Fibroblast of the conjunctiva (primary cell): ENCODE measurements at places on chromosomes 4 and X.

- DNase-seq: no peak
Measured at GRCh38 chr4:158519226-158519625, 2.5 kb upstream of the RXFP1 start.

GRCh38 chr4:26701786-26702227, 117.9 kb downstream of the TBC1D19 start:
- no peak for DNase-seq

- DNase-seq: no peak
Measured at GRCh38 chr4:10120943-10121567, 4.5 kb upstream of the WDR1 start.

DNA sequence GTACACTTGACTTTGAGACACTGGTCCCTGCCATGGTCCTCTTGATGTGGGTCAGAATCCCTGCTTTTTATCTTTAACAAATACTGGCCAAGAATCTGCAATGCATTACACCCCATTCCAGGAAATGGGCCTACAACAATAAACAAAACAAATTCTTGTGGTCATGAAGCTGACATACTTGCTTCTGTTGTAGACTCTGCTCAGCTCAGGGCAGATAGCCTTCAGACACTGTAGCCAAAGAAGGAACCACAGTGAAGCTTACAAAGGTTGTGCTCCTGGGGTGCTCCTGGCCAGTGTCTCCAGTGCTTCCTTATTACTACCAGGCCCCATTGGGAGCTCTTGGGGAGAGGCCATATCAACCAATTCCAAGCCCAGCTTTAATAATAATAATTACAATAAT, 21.8 kb downstream of the KIAA1210 start:
- DNase-seq: peak; percentile 21
